ENCODE measurements at places on chromosomes 5 and 9.

GRCh38 chr5:86507574-86507973 is 110.2 kb upstream of the COX7C start:
- no peak for DNase-seq

DNA sequence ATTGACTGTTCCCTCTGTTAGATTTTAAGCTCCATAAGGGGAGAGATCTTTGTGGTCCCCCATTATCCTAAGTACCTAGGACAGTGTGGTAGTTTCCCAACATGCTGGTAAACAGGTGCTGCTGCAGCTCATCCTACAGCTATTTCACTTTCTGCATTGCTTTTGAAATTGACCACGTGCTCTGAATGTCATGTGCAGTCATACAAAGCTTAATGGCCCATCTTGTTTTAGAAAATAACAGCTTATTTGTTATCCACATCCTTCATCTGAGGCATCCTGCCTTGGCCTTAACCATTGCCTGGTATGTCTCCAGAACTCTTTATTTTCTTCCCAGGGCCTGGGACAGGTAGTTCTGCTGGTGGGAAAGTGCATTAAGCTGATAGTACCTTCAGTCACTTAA is 14.7 kb downstream of the PIK3R1 start:
- DNase-seq = no peak

DNA sequence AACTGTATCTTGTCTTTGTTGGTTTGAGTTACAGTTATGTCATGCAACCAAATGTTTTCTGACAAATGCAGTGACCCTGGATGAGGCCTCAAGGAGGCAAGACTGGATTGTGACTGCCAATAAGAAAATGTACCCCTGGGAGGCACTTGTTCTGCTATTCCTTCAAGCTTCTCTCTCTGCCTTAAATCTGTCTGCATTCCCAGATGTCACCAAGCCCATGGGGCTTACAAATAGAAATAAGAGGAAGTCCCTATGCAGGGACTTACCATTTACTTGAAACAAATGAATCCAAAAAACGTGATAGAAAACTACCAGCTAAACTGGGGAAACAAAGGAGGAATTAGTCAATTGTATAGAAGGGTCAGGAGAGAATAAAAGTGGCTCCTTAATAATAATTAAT is 8.2 kb upstream of the PARP8 start:
- no peak for DNase-seq

- no peak for DNase-seq
These were observed 228.2 kb upstream of the PAPPA start for GRCh38 chr9:115925424-115925823.

DNA sequence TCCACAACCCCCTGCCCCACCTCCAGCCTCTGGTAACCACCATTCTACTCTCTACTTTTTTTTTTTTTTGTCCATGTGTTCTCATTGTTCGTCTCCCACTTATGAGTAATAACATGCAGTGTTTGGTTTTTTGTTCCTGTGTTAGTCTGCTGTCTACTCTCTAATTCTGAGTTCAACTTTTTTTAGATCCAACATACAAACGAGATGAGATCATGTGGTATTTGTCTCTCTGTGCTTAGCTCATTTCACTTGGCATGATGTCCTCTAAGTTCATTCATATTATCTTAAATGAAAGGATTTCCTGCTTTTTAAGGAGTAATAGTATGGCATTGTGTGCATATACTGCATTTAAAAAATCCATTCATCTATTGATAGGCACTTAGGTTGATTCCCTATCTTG is 130.9 kb downstream of the NMUR2 start:
- DNase-seq = no peak

DNA sequence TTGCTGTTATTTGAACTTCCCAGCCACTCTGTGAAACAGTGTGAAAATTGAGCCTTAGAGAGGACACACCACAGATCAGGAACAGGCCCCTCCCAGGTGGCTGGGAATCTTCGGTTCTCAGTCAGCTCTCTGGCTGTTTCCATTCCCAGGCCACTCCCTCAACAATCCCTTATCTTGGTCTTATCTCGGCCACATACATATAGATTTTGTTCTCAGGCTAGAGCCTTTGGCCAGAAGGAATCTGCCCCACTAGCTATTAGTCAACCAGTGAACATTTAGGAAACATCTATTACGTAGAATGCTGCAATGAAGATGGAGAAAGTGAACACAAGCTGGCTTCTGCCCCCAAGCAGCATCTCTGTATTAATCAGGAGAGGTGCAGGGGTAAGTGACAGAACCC is 21.0 kb upstream of the WWC1 start:
- DNase-seq = no peak

DNA sequence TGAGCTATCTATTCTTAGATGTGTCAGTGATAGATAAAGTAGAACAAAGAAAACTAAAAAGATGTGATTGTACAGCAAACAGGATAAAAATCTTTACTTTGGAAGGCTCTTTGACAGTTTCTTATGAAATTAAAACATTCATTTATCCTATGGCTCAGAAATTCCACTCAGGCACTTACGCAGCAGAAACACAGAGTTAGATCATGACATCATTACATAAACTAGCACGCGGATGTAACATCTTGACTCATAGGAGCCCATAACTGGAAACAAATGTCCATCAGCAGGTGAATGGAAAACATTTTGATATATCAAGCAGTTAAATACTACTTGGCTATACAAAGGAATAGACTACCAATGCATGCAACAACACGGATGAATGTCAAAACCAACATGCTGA is 45.3 kb downstream of the ICE1 start:
- no peak for DNase-seq

DNA sequence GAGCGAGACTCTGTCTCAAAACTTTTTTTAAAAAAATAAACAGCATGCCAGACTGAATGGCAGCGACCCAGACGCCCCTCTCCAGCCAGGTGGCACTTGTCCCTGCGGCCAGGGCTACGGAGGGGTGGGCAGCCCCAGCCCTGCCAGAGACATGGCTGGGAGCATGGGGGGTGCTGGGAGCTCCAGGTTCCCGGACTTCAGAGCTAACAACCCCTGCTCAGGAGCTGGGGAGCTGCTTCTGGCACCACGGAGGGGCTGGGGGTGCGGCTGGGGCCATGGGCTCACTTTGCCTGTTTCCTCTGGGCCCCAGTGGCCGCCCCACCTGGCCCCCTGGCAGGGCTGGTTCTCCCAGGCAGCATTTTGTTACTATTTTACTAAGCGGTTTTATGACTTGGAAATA is 49.9 kb downstream of the SLC12A7 start:
- DNase-seq = no peak

DNA sequence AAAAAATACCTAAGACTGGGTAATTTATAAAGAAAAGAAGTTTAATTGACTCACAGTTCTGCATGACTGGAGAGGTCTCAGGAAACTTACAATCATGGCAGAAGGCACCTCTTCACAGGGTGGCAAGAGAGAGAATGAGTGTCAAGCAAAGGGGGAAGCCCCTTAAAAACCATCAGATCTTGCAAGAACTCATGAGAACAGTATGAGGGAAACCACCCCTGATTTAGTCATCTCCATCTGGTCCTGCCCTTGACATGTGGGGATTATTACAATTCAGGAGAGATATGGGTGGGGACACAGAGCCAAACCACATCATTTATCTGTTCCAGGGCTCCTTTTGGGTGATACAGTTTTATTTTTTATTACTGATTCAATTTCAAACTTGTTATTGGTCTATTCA is 23.2 kb upstream of the ADAMTS16 start:
- DNase-seq = no peak

- no peak for DNase-seq
These were observed 148.5 kb downstream of the ISOC1 start for GRCh38 chr5:129243039-129243438.

- DNase-seq = peak; percentile 28
These were observed 332.4 kb upstream of the EFNA5 start for GRCh38 chr5:108003178-108003577.

DNA sequence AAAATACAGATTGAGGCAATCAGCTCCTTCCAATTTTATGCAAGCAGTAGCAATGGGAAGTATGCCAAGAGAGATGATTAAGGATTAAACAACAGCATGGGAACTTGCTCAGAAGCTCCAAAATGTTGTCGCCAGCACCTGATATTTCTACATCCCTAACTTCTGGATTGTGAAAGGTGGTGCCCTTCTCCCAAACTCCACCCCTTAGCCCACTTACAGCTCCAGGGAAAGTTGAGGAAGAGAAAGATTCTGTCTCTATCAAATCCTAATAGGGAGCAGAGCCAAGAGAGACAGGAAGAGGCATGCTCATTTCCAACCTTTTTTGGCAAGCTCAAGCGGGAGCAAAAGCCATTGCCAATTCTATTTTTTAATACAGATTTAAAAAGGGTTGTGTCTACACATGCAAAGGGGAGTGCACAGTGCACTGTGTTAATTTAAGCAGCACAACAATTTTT is 92.4 kb upstream of the NR3C1 start:
- no peak for DNase-seq

GRCh38 chr5:176732306-176732705 is 78.1 kb upstream of the UNC5A start:
- no peak for DNase-seq

DNA sequence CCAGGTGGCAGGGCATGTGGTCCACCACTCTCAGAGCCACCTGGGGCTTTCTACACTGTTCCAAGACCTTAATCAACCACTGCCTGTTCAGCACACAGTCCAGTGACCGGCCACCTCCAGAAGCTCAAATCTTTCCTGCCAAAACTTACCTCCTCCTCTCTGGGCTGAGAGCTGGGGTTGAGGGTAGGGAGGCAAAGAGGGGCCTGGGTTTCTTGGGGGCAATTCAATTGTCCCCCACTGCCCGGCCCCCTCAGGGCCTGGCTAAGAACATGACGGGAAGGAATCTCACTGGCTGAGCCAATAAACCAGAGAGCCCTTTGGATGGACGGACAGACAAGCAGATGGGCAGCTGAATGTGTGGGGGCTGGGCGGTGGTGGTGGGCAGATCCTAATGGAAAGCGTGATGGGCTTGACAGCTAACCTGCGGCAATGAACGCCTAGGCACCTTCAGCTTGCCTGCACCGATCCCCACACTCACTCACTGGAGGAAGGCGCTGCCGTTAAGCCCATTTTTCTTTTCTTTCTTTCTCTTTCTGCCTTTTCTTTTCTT is 5.4 kb downstream of the NR5A1 start:
- no peak for DNase-seq

- no peak for DNase-seq
These were observed 5.6 kb upstream of the IL33 start for GRCh38 chr9:6209966-6210365.

DNA sequence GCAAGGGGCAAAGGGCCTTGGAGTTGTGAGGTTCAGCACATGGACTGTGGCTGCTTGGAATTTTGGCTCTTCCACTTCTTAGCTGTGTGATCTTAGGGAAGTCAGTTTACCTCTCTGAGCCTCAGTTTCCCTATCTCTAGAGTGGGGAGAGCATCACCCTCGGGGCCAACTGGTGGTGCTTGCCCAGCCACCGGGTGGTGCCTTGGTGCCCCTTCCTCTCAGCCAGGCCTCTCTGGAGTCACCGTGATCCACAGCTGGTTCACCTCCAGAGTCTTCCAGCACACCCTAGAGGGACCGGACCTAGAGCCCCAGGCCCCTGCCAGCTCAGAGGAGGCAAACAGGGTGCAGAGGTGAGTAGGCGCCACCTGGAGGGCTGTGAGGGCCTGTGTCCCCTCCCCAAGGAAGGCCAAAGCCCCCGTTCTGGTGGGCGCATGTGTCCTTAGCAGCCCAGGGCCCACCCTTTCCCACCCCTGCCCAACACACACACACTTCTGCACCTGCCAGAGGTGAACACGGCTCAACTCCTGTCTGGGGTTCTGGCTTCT is 7.7 kb downstream of the ADGRD2 start:
- no peak for DNase-seq

GRCh38 chr5:151628112-151628823 is 37.1 kb upstream of the FAT2 start:
- DNase-seq = no peak

GRCh38 chr9:128304971-128305288 is 17.3 kb downstream of the TRUB2 start:
- no peak for DNase-seq

DNA sequence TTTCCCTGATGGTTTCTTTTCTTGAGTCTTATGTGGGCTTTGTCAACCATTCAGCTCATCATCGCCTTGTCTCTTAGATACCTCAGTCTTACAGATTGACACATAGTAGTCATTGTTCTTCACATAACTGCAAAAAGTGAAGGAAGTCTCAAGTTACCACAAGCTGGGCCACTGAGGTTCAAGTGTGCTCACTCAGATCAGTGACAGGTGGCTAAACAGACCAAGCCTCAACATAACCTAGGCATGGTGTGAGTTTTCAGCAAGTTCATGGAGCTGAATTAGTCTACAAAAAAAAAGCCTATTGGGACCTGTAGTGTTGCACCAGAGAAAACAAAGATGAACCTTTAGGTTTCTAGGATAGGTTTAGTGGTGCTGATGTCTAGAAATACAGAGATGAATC is 58.2 kb downstream of the RFK start:
- no peak for DNase-seq

GRCh38 chr9:4615778-4616177 is 46.3 kb upstream of the PLPP6 start:
- DNase-seq = no peak

DNA sequence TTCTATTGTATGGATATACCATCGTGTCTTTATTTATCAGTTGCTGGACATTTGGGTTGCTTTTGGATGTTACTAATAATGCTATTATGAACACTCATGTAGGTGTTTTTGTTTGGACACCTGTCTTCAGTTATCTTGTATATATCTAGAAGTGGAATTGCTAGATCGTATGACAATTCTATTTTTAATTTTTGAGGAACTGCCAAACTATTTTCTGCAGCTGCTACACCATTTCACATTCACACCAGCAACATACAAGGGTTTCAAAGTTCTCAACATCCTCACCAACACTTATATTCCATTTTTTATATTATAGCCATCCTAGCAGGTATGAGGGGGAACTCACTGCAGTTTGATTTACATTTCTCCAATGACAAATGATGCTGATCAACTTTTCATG is 324.6 kb downstream of the CAAP1 start:
- no peak for DNase-seq

DNA sequence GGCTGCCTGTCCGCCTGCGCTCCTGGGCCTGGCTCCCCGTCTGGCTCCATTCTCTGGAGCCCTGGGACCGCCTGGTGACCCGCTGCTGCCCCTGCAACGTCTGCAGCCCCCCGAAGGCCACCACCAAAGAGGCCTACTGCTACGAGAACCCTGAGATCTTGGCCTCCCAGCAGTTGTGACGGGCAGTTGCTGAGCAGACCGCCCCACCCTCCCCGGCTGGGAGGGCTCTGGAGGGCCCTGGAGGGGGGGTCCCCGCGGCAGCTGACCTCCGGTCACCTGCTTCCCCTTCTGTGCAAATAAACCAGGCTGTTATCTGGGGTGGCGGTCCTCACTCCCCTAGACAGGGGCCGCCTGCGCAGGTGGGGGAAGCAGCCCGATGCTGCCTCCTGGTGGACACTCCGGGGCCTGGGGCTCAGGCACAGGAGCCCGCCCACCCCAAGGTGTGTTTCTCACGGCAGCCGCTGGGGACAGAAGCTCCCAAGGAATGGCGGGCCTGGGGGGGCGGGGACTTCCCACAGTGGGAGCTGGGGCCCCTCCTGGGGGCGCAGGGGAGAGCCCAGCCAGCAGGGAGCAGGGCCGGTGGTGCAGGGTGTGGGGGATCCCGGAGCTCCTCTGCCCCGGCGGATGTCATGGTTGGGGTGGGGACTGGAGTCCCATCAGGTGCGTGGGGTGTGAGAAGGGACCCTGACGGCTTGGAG is 4.7 kb upstream of the TUBB4B start:
- no peak for DNase-seq
